ENCODE measurements at places on chromosomes 6 and 20.
A peak's percentile ranks its signal among the peaks of the same experiment; 100 is the strongest.

GRCh38 chr20:33673114-33673409, 1.2 kb downstream of the NECAB3 start:
- DNase-seq = no peak

DNA sequence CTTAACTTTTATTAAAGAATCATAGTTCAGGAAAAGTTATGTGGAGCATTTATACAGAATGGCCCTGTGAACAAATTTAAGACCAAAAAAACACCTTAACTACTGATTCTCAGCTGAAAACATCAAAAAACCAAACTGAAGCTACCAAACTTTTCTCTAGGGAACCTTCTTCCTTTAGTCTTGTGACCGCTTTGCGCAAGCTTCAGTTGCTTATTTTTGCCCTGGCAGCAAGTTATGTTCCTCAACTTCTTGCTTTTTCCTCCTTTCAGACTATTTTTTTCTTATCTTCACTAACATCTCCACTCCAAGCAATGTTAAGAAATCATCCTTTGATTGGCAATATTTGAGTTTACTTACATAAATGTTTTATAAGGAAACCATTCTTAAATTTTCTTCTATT, 100.1 kb downstream of the MYB start:
- DNase-seq = no peak

- DNase-seq = peak; percentile 18
These were observed 3.9 kb upstream of the INSM1 start for GRCh38 chr20:20363799-20364592.

GRCh38 chr20:24729896-24730605, 219.0 kb upstream of the CST7 start:
- no peak for DNase-seq

DNA sequence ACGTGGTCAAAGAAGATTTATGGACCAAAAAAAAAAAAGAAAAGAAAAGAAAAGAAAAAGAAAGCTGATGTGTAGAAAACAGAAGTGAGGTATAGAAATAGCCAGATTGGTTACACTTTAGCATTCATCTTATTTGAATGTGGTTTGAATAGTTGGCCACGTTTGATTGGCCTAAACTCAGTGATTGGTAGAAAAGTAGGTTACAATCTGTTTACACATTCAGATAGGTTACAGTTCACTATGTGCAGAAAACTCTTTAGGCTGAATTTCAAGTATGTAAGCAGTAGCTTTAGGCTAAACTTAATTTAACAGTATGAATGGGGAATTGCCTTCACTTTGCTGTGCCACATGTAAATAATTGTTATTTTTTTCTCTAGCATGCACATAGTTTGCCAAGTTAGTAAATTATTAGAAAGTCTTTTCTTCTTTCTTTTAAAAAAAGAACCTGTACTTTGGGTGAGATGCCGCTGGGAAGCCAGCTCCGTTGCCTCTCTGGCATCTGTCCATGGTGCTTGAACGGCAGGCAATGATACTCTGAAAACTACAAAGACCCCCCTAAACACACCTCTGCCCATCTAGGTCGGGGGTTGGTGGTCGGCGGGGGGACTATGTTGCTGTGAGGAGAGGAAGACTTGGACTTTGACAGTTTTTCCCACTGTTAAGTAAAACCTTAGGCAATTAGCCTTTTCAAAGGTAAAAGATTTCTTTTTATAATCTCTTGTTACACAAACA, 173.0 kb downstream of the AIG1 start:
- DNase-seq = no peak

DNA sequence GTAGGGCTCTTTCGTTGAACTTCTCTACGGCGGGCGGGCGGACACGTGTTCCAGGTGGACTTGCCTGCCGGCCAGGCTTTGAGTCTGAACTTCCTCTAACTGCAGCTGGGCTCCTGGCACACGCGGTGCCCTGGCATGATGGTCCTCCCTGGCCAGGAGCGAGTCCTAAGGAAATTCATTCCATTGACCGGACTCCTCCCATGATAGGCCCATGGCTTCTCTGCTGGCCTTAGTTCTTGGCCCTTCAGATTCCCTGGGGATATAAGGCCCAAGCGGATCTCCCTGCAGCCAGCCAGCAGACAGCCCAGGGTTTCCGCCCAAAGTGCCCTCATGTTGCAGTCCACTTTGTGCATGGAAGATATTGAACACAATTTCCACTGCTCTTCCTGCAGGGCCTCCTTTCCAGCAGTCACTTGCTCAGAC, 39.4 kb downstream of the TBC1D7 start:
- DNase-seq = no peak

DNA sequence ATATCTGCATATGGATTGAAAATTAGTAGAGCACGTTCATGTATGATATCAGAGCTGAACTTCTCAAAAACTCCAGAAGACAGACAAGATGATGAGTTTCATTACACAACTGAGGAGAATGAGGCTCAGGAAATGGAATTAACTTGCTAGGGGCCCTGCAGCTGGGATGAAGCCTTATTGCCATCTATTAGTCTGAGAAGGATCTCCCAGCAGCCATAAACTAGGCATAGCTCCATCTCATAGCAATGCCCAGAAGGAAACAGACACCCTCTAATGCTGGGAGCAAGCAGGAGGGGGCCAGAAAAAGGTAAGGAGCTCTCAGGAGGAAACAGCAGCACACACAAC, 18.0 kb downstream of the TFEB start:
- DNase-seq = no peak

DNA sequence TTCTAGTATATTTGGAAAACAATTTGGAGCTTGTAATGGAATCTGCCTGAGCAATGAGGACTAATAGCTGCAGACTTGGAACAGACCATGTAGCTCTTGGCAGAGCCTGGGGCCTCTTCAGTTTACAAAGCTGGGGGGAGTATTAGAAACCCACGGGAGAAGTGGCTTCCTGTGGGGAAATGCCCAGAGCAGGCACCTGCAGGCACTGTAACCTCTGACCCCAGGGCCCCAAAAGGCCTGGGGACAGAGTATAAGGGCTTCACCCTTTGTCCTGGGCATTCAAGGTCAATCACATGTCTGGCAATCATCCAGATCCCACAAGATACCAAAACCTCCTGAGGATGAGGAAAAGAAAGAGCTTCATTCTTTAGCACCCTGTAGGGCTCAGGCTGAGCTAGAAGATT, 19.4 kb downstream of the PKIG start:
- no peak for DNase-seq

- no peak for DNase-seq
These were observed 97.2 kb upstream of the TNFAIP3 start for GRCh38 chr6:137769797-137770362.

GRCh38 chr20:41005361-41005729, 23.3 kb upstream of the TOP1 start:
- DNase-seq = no peak

- no peak for DNase-seq
These were observed 10.9 kb downstream of the FOXC1 start for GRCh38 chr6:1620504-1621069.

GRCh38 chr6:137678451-137678850, 184.3 kb upstream of the OLIG3 start:
- DNase-seq = no peak

GRCh38 chr6:2853769-2854395, 12.2 kb upstream of the SERPINB1 start:
- peak; percentile 47 for DNase-seq

DNA sequence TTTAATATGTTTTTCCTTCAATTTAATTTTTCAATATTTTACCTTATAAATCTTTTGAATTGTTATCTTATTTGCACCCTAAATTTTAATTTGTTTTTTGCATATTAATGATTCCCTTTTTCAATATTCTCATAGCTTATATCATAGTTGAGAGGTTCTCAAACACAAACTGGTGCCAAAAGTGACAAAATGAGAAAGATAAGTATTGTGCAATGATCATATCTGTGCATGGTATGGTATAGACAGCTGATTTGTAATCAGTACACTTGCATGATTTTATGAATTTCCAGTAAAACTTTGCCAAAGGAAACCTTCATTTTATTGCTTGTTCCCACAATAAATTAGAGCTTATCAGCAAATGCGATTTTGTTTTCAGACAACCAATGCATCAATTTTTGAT, 161.0 kb upstream of the HDAC2 start:
- no peak for DNase-seq

GRCh38 chr20:7770578-7770977, 169.7 kb downstream of the HAO1 start:
- no peak for DNase-seq

DNA sequence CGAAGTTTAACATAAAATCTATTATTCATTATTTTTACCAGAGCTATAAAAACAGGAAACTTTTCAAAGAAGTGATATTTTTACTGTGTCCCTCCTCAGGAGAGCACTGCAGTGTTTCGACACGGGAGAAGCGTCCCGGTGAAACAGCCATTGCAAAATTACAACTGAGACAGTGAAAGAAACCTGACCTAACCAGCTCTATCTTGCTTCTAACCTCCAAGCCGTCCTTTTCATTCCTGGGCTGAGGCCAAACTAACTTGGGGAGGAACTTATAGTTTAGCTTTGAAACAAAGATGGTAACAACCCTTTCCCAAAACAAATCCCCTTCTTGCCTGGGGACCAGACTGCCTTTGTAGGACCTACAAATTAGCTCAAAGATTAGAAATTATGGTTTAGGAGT, 79.2 kb downstream of the WDR27 start:
- no peak for DNase-seq

GRCh38 chr6:13172291-13172690, 156.0 kb downstream of the TBC1D7 start:
- DNase-seq = no peak

DNA sequence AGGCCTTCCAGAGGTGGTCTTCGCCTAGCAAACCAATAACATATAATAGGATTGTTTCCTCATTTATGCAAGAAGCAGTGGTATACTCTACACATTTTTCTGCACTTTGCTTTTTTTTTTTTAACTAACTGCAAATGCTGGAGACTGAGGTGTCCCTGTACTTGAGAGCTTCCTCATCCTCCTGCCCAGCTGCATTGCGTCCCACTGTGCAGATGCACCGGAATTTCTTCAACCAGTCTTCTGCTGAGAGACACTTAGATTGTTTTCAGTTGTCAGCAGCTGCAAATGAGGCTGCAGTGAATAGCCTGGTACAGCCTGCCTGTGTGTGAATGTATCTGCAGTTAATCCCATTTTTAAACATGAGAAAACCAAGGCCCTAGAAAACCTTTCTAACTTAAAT, 11.5 kb downstream of the FGD2 start:
- no peak for DNase-seq

GRCh38 chr6:35494161-35494563, 2.7 kb downstream of the TEAD3 start:
- no peak for DNase-seq

- no peak for DNase-seq
These were observed 40.1 kb upstream of the PTCHD4 start for GRCh38 chr6:48151142-48151541.
